Jurkat, Clone E6-1 (cell line): ENCODE measurements at places on chromosomes 4 and X.

GRCh38 chr4:99091216-99091575 lies 2.6 kb upstream of the ADH5 start:
- no peak for DNase-seq

DNA sequence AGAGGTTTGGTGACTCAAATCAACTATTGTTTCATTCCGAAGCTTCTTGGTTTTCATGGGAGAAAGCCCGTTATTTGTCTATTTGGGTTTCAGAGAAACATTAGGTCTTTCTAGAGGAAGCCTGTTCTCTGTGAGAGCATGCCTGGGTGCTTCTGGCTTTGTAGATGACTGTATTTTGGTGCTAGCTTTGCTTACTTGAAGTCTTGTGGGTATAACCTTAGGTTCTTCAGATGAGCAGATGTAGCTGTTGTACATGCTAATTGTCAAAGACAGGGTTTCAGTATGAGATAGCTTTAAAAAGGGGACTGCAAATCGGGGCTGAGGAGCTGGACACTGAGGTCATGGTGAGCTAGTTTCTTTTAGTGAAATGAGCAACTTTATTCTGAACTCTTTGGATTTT lies 7.9 kb upstream of the STOX2 start:
- no peak for DNase-seq

DNA sequence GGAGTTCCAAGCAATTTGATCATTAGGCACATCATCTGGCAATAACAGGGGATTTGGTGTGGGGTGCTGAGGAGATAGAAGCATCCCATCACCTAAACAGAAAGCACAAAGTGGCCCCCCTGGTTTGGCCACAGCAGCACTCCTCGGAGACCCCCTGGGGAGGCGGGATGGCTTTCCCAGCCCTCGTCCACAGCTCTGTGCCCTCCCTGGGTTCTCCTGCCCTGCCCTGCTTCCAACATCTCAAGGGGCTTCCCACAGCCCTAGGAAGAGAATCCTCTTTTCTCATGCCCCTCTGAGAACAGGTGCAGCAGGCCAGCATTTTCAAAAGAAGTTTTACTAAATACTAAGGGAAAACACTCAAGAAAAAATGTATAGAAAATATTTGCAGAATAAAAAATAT lies 12.8 kb downstream of the ATP5ME start:
- no peak for DNase-seq

DNA sequence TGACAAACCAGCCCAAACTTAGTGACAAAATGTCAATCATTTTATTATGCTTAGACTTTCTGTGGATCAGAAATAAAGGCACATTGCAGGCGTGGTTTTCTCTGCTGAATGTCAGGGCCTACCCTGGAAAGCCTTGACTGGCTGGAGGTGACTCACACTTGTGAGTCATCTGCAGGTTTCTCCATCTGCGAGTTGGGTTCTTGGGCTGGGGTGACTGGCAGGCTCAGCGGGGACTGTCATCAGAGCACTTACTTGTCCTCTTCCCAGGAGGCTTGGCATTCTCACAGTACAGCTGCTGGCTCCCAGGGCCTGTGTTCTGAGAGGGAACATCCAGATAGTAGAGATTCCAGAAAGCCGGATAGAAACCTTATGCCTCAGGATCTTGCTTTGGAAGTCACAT lies 153.8 kb upstream of the AGA start:
- DNase-seq: no peak

GRCh38 chrX:48702716-48703115 lies 6.2 kb downstream of the SUV39H1 start:
- DNase-seq: no peak

DNA sequence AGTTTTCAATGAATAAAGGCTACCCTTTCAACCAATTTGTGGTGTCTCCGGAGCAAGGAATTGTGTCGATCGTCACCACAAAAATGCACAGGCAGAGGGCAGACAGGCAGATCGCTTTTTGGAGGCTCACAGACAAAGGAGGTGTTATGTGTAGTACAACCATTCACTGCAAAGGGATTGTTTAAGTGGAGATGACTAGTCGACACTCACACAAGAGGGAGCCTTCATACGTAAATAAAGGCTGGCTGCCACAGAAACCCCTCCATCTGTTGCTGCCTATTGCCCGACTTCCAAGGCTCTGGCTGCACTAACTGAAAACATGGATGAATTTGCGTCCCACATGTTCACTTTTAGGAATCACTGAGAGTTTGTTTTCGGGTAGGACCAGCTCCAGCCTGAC lies 281.1 kb downstream of the NKX6-1 start:
- no peak for DNase-seq

DNA sequence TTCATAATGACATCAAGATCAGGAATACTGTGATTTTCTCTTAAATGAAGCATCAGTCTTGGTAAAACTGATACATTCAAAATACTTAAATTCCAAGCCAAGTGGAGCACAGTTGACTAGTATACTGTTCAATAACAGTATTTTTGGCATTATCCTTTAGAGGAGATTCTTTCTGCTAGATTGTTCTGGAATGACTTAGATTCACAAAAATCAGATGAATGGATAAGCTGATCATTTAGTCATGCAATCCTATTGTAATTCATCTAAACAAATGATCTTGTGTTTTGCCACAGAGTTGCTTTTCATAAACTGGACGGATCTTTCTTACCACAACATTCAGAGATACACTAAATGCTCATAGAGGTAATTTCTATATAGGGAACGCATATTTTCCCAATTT lies 232.0 kb downstream of the CXXC4 start:
- DNase-seq: no peak

DNA sequence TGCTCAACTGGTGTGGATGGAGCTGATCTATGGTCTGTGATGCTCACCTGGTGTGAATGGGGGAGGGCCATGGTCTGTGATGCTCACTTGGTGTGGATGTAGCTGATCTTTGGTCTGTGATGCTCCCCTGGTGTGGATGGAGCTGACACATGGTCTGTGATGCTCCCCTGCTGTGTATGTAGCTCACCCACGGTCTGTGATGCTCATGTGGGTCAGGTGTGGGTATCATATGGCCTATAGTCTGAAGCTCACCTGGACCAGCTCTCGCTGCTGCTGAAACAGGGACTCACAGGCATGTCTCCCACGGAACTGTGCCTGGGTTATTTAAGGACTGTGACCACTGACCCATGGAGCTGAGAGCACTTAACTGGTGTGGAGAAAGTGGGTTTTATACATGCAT lies 109.7 kb downstream of the CRLF2 start:
- DNase-seq: no peak

DNA sequence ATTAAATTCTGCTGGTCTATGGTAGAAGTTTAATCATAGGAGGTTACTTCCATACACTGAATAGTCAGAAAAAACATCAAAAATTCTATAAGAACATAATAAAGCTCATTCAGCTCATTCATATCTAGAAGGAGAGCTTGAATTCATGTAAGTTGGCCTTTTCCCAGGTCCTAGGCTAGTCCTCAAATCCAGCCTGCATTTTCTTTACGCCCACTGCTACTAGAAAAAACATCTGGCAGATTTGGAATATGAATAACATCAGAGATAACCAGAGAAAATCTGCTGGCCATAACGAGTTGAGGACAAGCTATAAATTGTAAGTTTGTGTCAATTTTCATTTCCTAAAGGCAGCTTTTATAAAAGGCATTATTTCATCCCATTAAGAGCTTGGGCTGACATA lies 95.5 kb downstream of the MXRA5 start:
- no peak for DNase-seq

DNA sequence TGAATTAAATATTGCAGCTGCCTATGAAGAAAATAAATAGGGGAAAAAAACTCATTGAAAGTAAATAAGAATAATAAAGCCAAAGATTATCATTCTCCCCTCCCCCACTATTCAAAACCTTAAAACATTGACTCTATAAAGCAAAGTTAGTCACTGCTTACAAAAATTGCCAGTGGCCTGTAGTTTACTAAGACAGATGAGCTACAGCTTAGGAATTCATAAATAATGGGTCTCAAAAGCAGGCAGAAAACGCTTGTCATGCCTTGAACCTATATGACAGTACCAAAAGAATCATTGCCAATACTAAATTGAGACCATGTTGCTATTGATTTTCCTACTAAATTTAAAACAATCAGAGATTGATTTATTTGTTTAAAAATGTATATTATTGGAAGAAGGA lies 78.9 kb downstream of the SLC10A7 start:
- no peak for DNase-seq

DNA sequence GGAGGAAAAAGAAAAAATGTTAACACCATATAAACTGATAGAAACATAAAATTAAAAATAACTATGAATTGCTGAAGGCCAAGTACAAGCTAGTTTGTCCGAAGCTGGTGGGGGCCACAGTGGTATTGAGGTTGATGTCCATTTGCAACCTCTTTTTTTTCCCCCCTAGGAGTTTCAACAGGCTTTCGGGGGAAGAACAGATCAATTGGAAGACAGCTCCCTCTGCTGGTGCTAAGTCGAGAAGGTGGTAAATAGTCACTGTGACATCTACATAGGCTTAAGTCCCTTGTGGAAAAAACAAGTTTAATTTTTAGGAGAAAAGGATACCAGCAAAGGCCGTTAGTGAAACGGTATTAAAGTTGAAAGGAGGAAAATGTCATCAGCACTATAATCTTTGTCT lies 115.7 kb upstream of the ZXDA start:
- DNase-seq: peak; percentile 44

- no peak for DNase-seq
Measured at GRCh38 chr4:94346541-94346940, 3.9 kb upstream of the HPGDS start.

DNA sequence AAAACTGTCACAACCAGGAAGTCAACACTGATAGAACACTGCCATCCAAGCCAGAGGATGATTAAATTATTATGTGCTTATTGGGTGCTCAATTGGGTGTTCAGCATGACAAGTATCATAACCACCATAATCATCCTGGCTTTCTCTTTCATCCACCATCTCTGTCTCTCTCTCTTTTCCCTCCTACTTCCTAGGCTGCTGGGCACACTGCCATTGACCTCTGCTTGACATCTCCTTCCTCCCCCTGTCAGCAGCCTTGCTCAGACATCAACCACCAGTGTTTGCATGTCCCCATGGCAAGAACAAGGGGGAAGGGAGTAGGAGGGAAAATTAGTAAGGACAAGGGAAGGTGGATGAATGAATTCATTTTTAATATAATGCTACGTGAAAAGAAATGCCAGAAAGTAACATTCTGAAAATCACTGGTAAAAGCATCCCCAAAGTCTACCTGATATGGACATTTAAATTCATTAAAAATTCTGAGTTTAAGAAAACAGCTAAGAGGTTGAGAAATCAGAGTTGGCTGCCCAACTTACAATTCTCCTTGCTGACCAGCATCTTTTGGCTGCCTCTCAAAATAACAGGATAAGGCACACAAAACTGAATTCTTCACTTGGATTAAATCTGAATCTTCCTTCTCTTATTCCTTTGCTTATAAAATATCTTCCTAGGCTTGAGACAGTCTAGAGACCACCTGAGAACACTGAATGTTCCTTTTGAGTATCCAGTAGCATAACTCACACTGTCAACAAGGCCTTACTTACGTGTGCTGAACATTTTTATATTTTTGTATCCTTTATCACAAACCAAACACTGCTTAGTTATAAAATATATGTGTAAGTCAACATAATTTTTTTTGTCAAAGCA lies 48.5 kb downstream of the SNCA start:
- DNase-seq: no peak

DNA sequence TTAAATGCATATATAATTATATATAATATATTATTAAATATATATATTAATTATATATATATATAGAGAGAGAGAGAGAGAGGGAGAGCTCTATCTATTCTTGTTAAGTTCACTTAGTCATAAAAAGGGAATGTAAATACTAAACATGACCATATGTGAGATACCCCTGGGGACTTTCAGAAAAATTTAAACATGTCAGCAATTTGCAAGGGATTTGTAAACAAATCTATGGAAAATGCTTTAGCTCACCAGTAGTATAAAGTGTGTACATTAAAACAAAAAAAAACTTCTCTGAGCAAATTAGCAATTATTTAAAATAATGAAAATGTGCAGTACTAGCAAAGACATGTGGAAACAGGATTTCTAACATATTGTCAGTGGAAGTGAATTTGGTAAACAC lies 1755.5 kb downstream of the PCDH19 start:
- DNase-seq: no peak

GRCh38 chr4:152689615-152690501 lies 10.1 kb upstream of the TMEM154 start:
- DNase-seq: no peak

GRCh38 chr4:130197946-130198345 lies 1102.0 kb downstream of the C4orf33 start:
- no peak for DNase-seq

DNA sequence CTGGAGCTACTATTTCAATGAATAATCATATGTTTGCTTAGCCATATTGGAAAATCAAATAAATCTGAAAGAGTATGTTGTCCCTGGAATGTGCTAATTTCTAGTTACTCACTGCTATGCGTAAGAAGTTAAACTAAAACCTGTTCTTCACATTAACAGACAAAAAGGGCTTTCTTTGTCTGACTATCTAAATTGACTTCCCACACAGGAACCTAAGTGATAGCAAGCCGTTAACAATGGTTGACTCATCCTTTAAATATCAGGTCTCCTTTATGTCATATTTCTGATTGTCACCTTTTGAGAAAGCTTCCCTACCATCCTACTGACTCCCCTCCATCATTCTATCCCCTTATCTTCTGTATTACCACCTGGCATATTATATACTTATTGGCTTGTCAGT lies 81.4 kb downstream of the AMELX start:
- DNase-seq: no peak

DNA sequence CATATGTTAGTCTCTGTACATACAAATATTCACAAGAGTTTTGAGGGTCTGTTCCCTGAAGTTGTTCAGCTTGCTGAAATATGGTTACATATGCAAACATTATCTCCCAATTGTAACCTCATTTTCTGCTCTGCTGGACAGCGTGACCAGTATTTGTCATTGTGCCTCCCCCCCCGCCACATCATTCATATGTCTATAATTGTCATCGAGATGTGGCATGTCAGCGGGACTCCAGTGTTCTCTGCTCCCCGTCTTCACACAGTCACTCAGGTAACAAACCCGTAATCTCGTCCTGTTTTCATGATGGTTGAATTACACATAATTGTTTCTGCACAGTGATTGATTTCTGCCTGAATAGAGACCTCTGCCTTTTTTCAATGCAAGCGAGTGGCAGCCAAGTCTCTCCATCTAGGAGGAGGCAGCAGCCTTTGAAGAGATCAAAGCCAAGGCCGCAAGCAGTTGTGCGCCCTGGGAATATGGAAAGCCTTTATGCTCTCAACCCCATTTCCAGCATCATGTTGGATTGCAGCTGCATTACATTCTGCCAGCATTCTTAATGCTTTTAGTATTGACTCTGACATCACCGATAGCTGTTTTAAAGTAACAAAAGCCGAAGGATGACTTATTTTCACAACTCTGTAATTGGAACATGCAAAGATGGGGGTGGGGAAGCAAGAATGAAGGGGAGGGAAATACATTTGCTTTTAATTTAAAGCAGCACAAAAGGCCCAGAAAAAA lies 27.4 kb downstream of the LEF1 start:
- DNase-seq: no peak

DNA sequence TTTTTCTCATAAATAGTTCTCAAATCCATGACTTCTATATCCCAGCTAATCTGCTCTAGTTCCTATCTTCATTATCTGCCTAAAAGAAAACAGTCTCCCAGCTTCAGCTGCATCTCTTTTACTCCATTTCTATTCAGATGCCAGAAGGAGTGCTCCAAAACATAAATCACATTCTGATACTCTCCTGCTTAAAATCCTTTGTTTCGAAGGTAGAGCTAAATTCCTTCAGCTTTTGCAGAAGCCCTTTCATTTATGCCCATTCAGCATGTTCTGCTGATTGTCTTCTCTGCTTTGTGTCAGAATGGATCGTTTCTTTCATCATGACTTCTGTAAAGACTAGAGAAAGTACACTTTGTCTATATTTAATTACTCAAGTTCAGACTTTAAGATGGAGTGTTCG lies 440.1 kb upstream of the SMIM31 start:
- no peak for DNase-seq

- DNase-seq: no peak
Measured at GRCh38 chr4:30866907-30867306, 146.7 kb downstream of the PCDH7 start.
